ENCODE measurements at places on chromosomes 13 and 19. TPM values are rescaled to one million over a fixed set of nuclear protein-coding genes. Genes with fewer than 3 reads are reported as not detected.

The CARM1 gene
- 61.3 TPM for total RNA-seq

The SLC7A9 gene
- total RNA-seq: not detected

The VWA8 gene
- 13.7 TPM for total RNA-seq

The BLVRB gene
- total RNA-seq: 35.2 TPM

The CYP4F11 gene
- total RNA-seq: not detected

The C19orf73 gene
- 0.95 TPM for total RNA-seq

The SRRM5 gene
- 0.21 TPM for total RNA-seq

The IL17D gene
- 0.28 TPM for total RNA-seq

The KIR3DL1 gene
- not detected for total RNA-seq

The KIR2DL4 gene
- total RNA-seq: not detected

The LILRB2 gene
- not detected for total RNA-seq

The CYP4F2 gene
- not detected for total RNA-seq

The ZNF726 gene
- 3.7 TPM for total RNA-seq

The GNA15 gene
- not detected for total RNA-seq

The KLK7 gene
- total RNA-seq: not detected

The HOMER3 gene
- total RNA-seq: 82.4 TPM

The TMEM150B gene
- total RNA-seq: not detected

The CEACAM20 gene
- not detected for total RNA-seq

The S1PR5 gene
- total RNA-seq: 2.1 TPM

The ODAD3 gene
- total RNA-seq: 0.77 TPM

The EFNB2 gene
- 32.3 TPM for total RNA-seq

The CATSPERD gene
- not detected for total RNA-seq

The CGB1 gene
- total RNA-seq: not detected
